Amniotic epithelial cell (primary cell): ENCODE measurements at places on chromosomes 7 and 10.

DNA sequence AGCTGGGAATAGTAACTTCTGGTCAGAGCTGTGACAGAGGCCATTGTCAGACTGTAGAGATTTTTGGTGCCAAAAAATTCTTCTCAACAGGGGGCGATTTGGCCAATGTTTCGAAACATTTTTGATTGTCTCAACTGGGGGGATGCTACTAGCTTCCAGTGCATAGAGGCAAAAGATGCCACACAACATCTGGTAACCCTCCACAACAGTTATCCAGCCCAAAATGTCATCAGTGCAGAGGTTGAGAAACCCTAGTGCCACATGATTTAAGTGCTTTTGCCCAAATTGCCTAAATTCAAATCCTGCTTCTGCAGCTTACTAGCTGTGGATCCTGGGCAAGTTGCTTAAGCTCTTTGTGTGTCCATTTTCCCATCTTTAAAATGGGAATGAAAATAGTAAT is 71.9 kb downstream of the FZD1 start:
- DNase-seq = no peak

- DNase-seq = peak; percentile 51
Measured at GRCh38 chr7:108181073-108181985, 51.2 kb upstream of the LAMB4 start.

DNA sequence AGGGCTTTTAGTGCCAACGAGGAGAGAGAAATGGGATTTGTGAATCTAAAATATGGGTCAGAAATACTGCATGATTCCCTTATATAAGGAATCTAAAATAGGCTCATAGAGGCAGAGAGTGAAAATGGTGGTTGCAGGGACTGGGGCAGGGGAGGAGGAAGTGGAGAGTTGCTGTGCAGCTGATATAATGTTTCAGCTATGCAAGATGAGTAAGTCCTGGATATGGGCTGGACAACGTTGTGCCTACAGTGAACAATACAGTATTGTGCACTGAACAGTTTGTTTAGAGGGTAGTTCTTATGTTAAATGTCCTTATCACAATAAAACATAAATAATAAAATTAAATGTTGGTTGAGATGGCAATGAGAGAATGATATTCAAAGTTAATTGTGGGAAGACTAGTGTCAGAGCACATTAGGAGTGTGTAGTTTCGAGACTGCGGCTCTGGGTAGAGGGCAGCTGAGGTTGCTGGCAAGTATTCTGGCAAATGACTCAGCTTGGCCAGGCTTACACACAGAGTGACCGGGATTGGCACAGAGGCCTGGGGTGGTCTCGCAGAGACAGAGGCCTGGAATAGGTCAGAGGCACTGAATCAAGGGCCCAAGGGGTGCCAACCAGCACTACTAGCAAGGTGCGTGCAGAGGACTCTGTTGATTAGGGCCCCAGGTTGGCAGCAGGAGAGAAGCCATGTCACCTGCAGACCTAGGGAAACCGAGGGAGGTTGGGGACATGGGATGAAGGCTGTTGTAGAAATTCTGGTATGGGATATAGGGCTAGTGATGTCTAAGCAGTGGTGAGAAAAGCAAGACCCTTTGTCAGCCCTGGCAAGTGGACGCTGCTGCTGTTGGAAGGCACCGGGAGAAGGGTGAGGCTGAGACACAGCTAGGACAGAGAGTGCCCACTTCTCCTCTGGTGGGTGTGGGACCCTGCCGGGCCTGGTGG is 2.8 kb upstream of the DEPP1 start:
- peak; percentile 90 for DNase-seq

DNA sequence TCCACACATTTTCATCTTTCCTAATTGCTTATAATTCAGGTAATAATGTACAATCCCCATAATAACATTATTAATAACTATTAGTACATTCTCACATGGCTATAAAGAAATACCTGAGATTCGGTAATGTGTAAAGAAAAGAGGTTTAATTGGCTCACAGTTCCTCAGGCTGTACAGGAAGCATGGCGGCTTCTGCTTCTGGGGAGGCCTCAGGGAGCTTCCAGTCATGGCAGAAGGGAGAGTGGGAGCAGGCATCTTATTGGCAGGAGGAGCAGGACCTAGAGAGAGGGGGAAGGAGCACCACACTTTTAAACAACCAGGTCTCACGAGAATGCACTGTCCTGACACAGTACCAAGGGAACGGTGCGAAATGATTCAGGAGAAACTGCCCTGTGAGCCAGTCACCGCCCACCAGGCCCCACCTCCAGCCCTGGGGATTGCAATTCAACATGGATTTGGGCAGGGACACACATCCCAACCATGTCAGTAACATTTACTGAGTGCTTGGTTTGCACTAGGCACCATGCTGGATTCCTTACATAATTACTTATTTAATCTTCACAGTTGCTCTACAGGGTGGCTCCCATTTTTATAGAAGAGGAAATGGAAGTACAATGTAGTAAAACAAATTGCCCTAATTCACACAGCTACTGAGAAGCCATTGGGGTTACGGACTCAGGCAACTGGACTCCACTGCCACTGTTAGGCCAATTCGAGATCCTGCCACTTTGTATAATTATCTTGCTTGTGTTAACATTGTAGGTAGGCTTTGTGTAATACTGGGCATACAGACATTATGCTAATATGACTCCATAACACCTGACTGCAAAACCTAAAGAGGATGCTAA is 8.7 kb upstream of the ESYT2 start:
- DNase-seq = no peak

DNA sequence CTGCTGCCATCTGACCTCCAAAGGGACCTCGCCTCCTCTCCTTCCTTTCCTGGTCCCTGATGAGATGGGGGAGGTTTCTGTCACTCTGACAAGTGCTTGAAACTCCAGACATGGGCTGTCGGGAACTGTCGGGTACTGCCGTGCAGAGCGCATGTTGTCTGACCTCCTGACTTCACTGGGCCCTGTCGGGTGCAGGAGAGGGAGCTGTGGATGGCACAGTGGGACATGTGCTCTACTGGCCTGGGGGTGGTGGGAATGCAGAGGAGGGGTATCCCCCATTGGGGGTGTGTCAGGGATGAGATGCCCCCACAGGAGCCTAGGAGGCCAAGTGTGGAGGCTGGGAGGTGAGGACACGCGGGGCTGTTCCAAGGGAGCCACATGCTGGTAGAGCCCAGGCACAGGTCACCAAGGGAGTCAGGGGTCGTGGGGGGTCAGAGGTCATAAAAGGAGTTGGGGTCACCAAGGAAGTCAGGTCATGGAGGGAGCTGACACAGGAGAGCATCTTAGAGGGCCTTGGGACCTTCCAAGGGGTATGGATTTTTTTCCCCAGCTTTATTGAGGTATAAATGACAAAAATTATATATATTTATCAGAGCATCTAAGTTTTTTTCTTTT is 30.9 kb downstream of the TMEM120A start:
- no peak for DNase-seq

GRCh38 chr7:36565792-36566356 is 158.4 kb downstream of the AOAH start:
- peak; percentile 58 for DNase-seq

GRCh38 chr10:32293581-32293980 is 53.4 kb downstream of the EPC1 start:
- no peak for DNase-seq

DNA sequence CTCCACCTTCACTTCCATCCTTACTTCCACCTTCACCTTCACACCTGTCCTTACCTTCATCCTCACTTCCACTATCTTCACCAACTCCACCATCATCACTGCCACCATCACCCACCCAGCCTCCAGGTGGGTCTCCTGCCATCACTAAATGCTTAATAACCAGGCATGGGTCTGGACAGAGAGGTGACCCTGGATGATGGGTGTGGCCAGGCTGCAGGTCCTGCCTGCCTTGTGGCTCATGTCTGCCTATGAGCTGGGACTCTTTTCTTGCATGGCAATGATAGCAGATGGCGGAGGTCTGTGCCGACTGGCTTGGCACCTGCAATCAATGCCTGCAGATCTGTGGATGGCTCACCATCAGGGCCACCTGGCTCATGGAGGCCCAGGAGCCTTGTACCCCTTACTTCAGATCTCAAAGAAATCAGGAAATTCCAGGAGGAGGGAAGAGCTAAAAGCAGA is 60.1 kb upstream of the ELN start:
- no peak for DNase-seq

DNA sequence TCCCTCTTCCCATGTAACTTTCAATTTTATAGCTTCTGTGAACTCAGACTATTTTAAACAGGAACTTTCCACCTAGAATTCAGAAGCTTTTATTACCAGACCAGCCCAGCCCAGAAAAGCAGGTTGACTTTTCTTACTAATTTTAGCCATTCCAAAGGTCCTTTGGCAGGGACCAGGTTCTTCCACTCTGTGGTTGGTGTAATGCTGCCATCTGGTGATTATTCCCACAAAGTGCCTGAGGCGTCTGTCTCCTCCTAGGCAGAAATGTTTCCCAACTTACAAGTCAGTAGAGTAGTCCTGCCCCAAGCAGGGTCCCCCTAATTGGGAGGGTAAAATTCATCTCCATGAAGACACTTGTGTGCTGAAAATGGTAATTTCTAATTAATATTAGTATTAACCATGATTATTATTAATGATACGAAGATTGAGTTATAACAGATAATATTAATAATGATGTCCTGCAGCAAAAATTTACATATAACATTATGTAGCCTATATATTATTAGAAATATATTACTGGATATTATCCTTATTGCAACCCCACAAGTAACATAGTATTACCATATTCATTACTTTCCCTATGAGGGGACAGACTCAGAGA is 53.0 kb upstream of the PPP1R17 start:
- peak; percentile 2 for DNase-seq

GRCh38 chr10:110446954-110447608 is 50.6 kb upstream of the DUSP5 start:
- peak; percentile 94 for DNase-seq

GRCh38 chr7:93013446-93014061 is 104.2 kb downstream of the SAMD9 start:
- no peak for DNase-seq

DNA sequence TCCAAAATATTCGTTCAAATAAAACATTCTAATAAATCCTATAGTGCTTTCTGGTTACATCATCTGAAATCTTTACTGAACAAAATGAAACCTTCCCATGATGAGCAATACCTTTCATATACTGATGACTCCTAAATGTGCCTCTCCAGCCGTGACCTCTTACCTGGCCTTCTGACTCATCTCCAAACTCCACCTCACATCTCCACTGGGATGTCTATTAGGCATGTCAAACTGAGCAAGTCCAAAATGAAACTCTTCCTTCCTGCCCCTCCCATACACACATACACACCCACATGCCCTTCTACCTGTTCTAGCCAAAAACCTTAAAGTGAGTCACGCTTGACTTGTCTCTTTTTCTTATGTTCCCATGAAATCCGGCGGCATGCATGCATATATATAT is 22.9 kb downstream of the GSAP start:
- DNase-seq = no peak

- no peak for DNase-seq
Measured at GRCh38 chr10:33721509-33721908, 387.0 kb upstream of the NRP1 start.

DNA sequence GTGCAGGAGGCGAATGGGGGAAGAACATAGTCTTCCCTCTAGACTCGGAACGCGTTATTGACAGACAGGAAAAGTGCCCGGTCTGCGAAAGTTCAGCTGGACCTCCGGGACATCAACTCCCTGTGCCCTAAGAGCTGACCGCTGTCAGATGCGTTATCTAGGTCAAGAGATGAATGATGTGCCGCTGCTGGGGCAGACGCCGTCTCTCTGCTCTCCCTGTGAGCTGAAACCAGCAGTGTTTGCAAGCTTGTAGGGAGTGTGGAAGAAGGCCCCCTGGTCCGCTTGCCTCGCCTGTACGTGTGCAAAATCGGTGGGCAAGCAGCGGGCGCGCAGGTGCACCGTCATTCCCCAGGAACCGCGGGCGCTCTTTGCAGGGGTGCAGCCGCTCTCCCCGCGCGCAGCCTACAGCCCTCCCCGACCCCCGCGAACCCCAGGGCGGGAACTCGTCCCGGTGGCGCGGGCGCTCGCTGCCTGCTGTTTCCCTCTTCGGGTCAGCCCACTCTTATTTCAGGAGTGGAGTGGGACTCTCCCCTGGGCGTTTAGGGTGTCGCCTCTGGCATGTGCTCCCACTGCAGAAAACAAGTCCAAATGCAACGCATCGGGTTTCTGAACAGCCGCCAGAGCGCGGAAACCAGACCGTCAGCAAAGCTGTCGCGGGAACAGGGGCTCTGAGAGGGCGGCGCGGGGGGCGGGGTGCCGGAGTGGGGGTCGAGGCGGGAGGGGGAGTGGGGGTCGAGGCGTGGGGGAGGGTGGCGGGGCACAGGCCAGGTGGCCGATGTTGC is 1.8 kb upstream of the PFKFB3 start:
- peak; percentile 83 for DNase-seq
